ENCODE measurements at places on chromosomes 3 and 15.

- no peak for DNase-seq
These were observed 1.0 kb downstream of the ATP2C1 start for GRCh38 chr3:130894986-130895280.

DNA sequence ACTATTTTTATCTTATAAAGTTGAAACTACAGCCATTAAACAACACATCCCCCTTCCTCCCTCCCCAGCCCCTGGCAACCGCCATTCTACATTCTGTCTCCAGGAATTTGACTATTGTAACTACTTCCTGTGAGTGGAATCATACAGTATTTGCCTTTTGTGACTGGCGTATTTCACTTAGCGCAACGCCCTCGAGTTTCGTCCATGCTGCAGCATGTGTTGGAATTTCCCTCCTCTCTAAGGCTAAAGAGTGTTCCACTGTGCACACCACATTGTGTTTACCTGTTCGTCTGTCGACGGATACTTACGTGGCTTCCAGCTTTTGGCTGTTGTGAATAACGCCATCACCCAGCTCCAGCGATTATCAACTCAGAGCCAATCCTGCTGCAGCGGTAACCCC lies 52.0 kb upstream of the DLG1 start:
- DNase-seq: no peak

DNA sequence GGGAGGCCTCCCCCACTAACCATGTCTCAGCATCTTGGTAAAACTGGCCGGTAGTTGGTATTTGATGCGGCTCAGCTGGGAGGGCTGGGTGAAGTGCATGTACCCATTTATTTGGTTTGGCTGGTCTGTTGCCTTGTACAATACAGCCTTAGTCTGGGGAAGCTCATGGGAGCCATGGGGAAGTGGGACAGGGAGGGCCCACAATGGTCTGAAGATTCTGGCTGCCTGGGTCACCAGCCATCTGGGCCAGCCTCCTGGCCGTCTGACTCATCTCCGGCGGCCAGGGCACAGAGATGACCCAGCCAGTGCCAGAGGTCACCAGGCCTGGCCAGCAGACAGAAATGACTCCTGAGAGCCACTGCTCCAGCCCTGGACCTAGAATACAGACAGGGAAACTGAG lies 51.6 kb upstream of the SMAD6 start:
- no peak for DNase-seq

DNA sequence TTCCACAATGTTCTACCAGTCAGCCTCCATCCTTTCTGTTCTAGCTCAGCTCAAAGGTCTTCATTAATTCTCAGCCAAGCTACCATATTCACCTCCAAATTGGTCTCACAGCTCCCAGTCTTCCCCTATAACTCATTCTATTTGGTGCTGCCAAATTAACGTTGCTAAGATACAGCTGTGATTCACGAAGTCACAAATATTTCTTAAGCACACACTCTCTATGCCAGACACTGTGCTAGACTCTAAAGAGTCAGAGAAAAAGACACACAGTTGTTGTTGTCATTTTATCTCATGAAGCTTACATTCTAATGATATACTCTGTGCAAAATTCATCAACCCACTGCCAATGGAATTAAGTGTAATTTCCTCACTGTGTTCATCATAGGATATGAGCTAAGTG lies 102.8 kb downstream of the FRMD5 start:
- no peak for DNase-seq

DNA sequence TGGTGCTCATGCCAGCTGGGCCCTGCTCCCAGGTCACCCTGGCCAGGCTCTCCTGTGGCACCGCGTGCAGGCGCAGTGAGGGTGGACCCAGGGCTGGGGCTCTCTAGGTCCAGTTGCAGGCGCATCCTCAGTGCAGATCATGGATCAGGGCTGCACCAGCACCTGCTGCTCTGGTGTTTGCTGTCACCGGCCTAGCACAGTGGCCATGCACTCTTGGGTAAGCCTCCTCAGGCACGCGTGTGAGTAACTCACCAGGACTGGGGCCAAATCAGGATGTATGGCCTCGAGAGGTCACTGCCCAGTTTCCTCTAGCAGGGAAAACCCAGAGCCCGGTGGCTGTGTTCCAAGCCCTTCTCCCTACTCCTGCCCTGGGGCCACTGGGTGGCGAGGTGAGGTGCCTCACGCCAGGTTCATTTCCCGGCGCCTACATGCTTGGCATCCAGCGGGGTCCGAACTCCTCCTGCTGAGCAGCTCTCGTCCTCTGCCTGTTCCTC lies 45.5 kb upstream of the SLC41A3 start:
- no peak for DNase-seq

- DNase-seq: no peak
These were observed 12.2 kb downstream of the GBE1 start for GRCh38 chr3:81749265-81749664.

GRCh38 chr15:95698230-95698629 lies 632.3 kb upstream of the NR2F2 start:
- DNase-seq: no peak

Data from germinal center (tissue), 1 donor.